Left ventricle myocardium superior (tissue), 1 donor: ENCODE measurements at places on chromosomes 4 and X. TPM values are rescaled to one million over a fixed set of nuclear protein-coding genes. Genes with fewer than 3 reads are reported as not detected.

The SSX4 gene
- total RNA-seq, result not detected

The SSX1 gene
- total RNA-seq, result not detected

DNA sequence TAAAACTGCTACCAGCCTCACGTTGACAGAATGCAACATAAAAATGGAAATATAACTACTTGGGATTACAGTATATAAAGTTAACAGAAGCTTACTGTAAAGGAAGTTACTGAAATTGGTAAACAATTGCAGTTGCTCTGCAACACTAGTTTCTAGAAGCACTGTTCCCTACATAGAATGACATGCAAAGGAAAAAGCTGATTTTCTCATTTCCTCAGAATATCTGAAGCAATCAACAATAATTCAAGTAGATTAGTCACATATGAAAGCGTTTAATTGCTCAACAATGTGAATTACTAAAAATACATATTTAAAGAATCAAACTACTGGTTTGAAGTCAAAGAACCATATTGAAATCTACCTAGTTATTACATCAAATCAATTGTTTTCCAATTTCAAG is 31.8 kb downstream of the PDGFC start:
- DNase-seq, result no peak

The CD40LG gene
- total RNA-seq, result 0.15 TPM

GRCh38 chr4:143336781-143337599 is at the start of gene GAB1:
Gene GAB1, plus strand, starts transcription at chr4:143336876. Its CDS starts 313 bp downstream, at chr4:143337189.
- peak; percentile 86 for DNase-seq

GRCh38 chr4:165190591-165191347 is 16.6 kb upstream of the KLHL2 start:
- DNase-seq, result no peak

DNA sequence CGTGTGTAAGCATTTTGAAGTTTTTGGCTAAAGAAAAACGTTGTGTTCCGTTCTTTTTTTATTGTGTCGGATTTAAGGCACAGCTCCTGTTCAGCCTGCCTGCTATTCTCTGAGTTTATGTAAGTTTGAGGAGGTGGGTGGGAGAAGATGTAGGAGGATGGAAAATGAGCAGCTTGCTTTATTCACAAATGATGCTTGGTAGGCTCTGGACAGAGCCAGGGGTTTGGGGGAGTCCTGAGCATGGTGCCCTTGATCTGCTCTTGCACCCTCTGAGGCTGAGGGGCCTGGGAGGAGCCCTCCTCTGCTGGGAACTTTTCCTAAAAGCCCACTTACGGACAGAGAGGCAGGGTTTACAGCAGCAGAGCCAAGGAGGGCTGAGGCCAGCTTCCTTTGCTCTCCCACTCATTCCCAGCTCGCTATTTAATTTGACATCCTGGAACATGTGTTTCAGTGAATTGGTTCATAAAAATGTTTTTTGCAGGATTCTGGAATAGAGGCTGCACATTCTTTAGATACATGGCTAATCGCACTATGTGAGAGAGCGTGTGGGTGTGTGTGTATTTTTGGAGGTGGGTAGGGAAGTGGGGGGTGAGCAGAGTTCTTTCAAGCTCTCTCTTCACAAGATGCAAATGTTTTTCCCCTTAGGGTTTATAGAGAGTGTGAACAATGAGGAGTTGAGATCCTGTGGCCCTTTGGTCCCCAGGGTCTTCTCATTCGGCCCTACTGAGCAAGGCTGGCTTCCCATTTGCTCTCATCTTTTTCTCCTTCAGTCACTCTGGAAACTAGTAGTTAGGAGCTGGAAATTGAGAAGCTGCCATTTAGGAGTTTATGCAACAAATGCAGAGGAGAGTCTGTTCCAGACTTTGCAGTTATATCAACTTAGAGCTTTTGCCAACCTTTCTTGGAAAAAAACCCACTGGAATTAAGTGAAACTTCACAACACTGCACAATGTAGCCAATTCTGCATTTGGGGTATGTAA is 32.1 kb downstream of the TMEM131L start:
- DNase-seq, result no peak

GRCh38 chr4:58602731-58603359 is 1492.7 kb upstream of the IGFBP7 start:
- DNase-seq, result no peak

The CC2D2A gene
- 8.2 TPM for total RNA-seq

The GYG2 gene
- 1.4 TPM for total RNA-seq

DNA sequence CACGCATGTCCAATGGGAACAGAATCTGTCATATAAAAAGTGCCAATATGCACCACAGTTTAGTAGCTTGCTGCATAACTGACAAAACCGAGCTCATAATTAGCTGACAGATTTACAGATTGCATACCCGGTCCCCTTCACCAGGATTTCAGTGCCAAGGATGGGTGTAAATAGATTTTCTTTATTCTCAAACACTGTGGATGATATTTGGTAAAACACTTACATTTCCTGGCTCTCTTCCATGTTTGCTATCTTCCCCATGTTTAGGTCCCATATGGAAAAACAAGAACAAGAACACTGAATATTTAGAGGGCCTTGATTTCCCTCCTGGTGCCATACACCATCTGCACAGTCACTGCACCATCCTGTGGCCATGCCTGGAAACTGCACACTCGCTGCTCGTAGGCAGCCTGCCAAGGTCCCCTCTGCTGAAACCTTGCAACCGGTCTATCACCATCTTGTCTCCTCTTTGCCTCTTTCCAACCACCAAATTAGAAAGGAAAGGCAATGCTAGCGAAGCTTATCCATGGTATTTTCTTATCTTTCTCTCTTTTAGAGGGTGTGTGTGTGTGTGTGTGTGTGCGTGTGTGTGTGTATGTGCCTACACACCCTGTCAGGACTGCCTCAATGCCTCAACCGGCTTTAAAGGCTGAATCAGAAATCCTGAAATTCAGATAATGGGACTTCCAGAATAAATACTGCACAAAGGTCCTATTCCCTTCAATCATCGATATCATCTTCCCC is 124.2 kb upstream of the MBNL3 start:
- DNase-seq, result peak; percentile 61

GRCh38 chr4:81682492-81682891 is 210.8 kb upstream of the RASGEF1B start:
- DNase-seq, result no peak

The DGKK gene
- not detected for total RNA-seq

- no peak for DNase-seq
These were observed 994.9 kb upstream of the SLIT2 start for GRCh38 chr4:19256823-19257222.
